ENCODE measurements at places on chromosomes 1 and 21.

DNA sequence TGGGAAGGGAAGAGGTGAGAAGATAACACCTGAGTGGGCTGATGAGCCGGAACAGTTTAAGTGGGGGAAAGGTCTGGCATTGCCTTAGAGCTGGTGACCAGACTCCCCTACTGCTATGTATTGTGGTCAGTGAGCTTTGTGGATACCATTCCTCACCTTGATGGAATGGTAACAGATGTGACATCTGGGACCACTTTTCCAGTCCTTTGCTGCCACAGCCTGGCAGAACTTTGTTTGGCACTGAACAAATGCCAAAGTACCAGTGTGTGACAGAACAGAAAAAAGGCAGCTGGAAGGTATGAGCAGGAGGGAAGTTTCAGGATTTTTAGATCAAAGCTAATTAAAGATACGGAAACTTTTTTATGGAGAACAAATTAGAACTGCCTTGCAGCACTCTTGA lies 6.2 kb downstream of the MED8 start:
- DNase-seq: peak; percentile 24

DNA sequence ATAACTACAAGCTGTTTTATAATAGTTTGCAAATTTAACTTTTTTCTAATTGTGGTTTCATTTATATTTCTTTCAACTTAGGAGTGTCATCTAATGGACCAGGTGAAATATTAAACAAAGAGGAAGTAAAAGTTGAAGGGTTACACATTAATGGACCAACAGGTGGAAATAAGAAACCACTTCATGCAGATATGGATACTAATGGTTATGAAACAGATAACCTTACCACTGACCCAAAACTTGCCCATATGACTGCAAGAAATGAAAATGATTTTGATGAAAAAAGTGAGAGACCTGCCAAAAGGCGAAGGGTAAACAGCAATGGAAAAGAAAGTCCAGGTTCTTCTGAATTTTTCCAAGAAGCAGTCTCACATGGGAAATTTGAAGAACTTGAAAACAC lies 59.7 kb downstream of the MIER1 start:
- DNase-seq: no peak

DNA sequence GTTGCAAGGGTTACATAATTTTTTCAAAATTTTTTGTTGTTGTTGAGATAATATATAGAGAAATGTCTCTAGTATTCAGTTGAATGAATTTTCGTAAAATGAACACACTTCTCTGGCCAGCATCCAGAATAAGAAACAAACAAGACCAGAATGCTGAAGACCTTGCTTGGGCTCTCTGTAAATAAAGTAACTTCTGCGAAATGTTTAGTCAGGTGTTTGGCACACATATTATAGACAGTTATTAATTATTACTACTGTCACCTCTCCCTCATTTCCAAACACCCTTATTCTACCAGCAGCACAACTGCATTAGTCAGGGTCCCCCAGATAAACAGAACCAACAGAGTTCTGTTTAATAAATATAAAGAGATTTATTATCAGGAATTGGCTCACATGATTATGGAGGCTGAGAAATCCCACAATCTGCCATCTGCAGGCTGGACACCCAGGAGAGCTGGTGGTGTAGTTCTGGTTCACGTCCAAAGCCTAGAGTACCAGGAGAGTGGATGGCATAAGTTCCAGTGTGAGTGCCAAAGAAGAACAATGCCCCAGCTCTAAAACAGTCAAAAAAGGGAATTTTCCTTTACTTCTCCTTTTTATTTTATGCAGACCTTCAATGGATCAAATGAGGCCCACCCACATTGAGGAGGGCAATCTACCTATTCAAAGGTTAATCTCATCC lies 44.1 kb upstream of the KCND3 start:
- no peak for DNase-seq

DNA sequence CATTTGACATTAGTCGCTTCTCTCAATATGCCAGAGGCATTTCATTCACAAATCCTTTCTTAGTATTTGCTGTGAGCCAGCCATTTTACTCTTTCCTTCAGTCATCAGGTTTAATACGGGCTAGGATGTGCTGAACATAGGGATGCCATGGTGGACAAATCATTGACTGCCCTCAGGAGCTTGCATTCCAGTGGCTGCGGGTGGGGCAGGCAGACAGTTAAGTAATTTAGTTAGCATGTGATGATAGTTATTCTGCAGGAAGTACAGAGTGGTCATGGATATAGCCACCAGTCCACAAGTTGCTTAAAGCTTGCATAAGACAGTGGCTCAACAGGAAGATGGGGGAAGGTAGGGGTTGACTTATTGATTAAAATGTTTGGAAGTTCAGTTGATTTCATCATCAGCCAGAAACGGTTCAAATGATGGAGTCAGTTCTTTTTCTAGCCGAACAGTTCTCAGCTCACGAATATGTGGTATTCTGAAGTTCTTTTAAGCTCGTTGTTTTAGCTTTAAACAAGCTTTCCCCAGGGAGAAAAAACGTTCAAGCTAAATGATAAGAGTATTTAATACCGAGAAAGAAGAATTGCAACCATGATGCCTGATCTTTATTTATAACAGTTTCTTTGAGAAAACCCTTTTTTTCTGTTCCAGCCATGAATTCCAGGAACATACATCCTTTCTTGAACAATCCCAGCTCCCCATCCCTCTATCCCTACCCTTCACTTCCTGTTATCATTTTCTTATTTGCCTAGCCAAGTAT lies 1.4 kb downstream of the SLC22A15 start:
- DNase-seq: no peak

GRCh38 chr1:197799271-197799670 lies 24.0 kb upstream of the DENND1B start:
- DNase-seq: no peak

DNA sequence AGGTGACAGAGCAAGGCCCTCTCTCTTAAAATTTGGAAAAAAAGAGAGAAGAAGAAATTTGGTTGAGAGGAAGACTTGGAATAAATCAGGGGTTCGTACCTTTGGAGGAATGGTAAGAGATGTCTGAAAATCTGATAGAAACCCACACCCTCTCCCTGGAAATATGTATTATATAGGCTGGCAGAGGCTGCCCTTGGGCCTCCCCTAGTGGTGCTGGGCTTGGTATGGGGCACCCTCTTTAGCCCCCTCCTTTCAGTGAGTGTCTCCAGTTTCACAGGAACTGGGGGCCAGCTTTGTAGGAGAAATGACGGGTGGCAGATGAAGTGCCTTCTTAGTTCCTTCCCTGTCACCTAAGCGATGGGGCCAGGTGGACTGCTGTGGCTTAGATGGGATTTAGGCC lies 82.9 kb upstream of the SLC2A1 start:
- DNase-seq: no peak

DNA sequence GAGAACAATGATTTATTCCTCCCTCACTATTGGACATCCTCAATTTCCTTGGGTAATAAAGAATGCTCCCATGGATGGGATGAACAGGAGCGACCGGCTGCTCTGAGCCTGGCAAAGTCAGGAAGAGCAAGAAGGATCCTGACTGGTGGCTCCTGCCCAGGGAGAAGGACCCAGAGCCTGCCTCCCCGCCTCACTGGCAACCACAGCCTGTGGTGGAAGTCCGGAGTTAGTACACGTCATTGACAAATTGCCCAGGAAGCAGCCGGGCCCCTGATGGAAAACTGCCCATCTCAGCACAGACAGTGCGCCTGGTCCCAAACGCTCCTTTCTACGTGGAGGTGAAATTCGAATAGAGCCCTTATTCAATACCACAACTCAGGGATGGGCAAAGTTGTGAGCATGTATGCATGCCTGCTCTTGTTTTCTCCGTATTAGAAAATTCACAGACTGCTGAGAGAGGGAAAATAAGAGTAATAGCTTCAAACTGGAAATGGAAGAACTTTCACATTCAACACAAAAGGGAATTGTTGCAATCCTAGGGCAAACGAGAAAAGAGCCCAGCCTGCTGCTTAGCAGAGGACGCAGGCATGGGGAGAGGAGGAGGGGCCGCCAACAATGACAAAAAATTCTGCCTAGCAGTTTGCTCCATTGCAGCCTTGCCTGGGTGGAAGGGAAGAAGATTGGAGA lies 397.1 kb upstream of the VAMP3 start:
- no peak for DNase-seq

GRCh38 chr21:36113647-36114428 lies 21.0 kb upstream of the CBR3 start:
- DNase-seq: no peak

DNA sequence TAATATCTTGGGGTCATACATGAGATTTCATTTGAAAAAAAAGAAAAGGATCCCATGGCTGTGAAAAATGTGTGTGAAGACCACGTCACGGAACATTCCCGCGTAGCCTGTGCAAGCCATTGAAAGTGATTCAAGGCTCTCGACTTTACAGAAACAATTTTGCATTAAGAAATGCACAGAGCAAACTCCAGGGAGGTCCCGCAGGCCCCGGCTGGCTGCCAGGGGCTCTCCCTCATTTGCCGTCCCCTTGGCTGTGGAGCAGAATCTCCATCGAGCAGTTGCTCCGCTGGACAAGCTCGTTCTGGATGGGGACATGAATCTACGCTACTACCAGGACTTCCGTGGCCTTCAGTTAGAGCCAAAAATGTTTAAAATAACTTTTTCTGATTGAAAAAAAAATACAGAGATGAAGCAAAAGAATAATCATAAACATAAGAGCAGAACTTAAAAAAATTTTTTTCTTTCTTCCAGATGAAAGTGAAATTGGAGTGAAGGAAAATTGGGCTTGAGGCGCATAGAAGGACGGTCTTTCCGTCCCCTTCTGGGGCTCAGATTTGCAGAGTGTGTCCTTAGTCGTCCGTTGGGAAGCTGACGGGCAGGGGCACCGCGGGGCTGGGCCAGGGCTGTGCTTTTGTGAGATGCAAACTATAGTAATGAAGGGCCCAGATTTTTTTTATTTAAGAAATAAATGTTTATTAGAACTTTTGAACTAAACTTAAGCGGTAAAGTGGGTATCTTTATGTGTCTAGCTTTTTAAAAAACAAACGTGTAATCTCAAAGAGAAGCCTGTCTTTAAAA lies 68.1 kb upstream of the ARHGEF16 start:
- DNase-seq: no peak

DNA sequence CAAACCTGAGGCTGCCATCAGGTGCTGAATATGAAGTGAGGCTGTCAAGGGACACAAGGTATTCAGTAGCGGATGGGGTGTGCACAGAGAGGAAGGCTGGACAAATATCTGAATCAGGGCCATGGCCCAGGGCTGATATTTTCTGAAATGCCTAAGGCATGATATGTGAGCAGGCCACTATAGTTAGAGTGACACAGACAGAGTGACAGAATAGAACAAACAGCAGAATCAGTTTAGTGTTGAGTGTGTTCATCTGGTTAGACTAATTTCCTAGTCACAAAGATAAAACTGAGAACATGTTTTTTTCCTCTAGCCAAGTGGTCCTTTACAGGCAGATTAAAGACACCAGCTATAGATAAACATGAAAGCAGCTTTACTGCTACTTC lies 3.9 kb downstream of the OVAAL start:
- DNase-seq: no peak

DNA sequence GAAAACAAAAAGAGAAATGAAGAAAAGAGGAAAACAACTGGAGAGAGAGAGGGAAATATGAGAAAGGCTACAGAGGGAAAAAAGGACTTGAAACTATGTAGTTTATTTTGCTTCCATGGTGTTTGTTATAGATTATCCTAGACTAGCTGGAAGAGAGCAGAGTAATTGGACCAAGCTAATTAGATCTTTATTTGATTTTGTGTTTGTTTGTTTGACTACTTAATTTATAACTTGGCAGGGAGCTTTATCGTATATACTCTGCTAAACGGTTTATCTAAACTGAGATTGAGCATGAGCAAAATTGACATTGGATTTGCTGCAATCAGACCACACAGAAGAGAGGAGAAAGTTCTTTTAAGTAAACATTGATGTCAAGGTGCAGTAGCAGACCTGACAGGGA lies 443.8 kb upstream of the USP24 start:
- no peak for DNase-seq

DNA sequence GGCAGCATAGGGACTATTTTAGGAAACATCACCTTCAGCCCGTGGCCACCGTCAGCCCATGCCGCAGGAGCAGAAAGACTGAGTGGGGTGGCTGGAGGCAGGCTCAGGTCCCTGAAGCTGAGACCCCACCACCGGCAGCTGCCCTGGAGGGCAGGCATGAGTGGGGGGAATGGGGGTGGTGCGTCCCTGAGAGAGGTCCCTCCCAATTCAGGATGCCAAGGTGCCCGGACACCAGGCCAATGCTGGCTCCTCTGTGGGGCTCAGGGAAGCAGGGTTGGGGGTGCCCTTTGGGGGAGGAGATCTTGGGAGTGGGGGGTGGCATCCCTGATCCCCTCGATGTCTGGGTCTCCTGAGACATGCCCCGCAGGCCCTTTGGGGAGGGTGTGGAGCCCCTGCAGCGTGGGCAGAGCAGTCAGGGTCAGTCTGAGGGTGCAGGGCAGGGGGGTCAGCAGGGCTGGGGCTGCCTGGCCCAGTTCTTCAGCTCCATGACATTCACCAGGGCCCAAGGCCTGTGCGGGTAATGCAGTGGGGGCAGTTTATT lies 998 bp upstream of the TTC34 start:
- no peak for DNase-seq

DNA sequence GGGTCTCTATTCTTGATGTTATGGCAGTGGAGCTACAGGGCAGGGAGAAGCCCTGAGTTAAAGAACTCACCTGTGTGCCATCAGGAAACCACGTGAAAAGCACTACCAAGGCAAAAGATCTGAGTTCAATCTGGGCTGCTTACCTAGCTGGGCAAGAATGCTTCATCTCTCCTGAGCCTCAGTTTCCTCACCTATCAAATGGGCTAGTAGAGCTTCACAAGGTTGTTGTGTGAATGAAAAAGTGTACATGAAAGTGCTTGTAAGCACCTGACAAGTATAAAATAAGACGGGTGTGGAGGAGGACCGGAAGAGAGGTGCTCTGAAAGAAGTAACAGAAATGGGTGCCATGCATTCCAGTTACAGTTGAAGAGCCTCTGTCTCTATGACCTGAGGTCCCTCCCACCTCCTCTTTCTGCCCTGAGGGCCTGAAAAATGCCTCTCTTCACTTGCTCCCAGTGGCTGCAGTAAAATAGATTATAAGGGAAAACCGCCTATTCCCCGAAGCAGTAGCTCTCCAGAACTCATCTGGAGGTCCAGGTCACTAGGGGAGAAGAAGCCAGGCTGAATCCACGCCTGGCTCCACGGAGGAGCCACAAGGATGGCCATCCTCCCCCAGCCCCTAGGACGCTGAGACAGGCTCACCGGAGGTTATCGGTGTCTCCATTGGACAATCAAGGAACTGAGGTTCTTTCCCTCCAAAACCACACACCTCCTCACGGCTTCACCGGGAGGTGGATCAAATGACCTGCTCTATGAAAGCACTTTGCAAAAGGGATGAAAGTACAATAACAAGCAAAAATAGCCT lies 1.4 kb downstream of the GPR161 start:
- no peak for DNase-seq

- DNase-seq: no peak
These were observed 43.3 kb downstream of the GPR88 start for GRCh38 chr1:100581096-100581705.

Data from dermis microvascular lymphatic vessel endothelial cell (primary cell).